ENCODE measurements at places on chromosomes 3 and 15.

GRCh38 chr15:68414206-68414555, 17.8 kb downstream of the ITGA11 start:
- no peak for DNase-seq

GRCh38 chr15:64045774-64046420, 388 bp downstream of the DAPK2 start:
- no peak for DNase-seq

GRCh38 chr3:145898487-145898886, 262.5 kb downstream of the PLOD2 start:
- no peak for DNase-seq

DNA sequence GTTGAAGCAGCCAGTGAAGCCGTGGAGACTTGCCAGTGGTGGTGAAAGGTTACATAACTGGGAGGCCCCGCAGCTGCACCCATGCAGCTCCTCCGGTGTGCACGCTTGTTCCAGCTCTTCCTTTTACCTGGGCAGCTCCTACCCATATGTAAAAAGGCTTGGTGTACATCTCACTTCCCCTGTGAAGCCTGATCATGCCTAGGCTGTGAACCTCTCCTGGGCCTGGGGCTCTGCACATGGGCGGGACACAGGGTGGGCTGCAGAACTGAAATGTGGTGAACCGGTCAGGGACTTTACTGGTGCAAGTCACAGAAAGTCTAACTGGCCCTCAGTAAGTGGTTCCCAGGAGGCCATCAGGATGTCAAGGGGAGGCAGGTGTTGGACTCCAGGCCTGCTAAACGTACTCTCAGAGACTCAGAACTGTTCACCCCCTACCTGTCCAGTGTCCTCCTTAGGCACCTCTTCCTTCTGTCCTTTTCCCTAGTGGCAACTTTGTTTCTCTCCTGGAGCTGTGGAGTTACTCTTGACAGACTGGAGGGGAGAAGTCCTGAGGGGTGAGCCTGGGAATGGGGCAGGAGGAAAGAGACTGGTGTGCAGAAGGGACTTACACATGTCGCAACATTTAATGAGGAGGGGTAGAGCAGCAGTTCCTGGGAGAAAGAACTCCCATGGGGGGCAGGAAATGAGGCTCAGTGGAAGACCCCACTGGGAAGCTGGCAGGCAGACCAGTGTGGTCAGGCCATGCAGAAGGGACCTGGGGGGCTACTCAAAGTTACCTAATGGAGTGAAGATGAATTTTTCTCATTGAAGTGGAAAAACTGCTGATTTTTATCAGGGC, 148.1 kb downstream of the EEFSEC start:
- DNase-seq, result no peak

- DNase-seq, result no peak
Observed at GRCh38 chr15:95770196-95770595, 560.3 kb upstream of the NR2F2 start.

GRCh38 chr15:71115567-71116351, 488 bp downstream of the THSD4 start:
- DNase-seq, result no peak
